ENCODE measurements at places on chromosomes 3 and 15. TPM values are rescaled to one million over a fixed set of nuclear protein-coding genes. Genes with fewer than 3 reads are reported as not detected.

Gene GAP43
- 1.1 TPM for total RNA-seq

Gene AHSG
- total RNA-seq: not detected

Gene P2RY14
- total RNA-seq: 1.8 TPM

Gene KCNAB1
- 2.3 TPM for total RNA-seq

Gene IQCF5
- not detected for total RNA-seq

Gene EPHB1
- total RNA-seq: 1.4 TPM

GRCh38 chr3:134445095-134445494 lies 40.7 kb downstream of the ANAPC13 start:
- no peak for DNase-seq

DNA sequence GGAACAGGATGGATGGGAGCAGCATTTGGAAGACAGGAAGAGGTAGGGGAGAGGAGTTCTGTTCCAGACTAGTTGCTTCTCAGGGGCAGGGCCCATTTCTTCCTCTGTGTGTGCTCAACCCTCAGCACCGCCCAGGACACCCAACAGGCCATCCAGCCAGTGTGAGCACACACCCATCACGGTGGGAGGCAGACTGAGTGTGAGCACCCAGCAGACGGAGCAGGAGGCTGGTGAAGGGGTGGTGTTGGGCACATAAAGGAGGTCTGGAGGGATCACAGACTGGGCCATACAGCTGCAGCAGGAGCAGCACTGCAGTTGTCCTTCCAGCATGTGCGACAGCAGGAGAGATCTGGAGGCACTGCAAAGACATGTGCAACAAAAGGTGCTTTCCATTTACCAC lies 88.4 kb upstream of the PLXNA1 start:
- DNase-seq: no peak

DNA sequence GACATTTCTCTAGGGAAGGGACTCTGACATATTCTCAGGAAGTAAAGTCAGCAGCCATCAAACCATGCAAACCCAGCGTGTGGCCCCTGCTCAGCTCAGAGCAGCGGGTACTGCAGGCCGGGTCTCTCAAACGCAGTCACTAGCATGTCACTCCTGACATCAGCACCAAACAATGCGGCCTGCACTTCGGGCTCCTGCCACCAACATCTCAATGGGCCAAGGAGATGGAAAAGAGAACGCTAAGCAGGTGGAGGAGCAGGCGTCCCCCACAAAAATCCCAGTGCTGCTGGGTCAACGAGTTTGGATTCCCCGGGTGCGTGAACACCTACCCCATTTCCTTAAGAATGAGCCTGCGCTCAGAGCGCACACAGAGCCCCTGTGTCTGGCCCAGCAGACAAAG lies 9.9 kb upstream of the SPTBN5 start:
- no peak for DNase-seq

GRCh38 chr3:133404920-133405319 lies 5.1 kb downstream of the BFSP2 start:
- no peak for DNase-seq

- no peak for DNase-seq
These were observed 401.8 kb downstream of the SHQ1 start for GRCh38 chr3:72446218-72447058.

DNA sequence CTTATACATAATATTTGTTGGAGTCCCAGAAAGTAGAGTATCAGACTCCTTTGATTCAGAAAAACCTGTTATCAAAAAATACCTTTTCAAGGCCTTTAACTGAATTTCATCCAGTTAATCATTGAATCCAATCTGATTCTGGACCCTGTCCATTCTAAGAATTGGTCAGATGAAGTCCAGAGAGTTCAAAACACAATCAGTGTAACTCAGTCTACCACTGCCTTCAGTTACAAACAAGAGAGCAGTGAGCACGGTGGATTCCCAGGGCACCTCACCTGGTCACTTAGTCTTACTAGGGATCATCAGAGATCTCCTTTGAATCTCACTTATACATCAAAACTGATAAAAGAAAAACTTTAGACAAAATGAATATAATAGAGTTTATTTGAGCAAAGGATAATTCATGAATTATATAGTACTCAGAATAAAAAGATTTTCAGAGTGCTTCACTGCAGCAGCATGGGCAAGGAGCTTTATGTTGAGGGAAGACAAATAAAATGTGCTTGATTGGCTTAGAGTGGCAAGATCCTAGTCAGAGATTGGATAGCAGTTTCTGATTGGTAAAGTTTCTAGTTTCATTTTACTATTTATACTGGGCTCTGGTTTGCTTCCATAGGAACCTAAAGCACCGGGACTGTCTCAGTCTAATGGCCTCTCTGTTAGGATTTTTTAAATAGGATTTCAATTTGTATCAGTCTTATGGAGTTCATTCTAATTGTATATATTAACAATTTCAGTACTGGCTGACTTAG lies 474.9 kb upstream of the GOLIM4 start:
- no peak for DNase-seq

DNA sequence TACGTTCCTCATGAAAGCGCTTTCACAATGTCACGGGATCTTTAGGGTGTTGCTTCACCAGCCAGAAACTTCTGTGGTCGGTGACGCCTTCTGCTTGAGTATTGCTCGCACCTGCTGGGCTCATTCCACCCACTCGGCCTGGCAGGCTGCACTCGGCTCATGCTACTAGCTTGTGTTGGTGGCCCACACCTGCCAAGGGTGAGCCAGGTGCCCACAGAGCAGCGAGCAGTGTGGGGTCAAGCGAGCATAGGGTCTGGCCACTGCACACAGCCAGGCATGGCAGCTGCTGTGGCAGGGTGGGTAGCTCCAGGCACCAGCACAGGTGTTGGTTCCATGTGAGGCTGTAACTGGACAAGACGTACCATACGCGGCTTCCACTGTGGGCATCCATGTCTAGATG lies 202.9 kb upstream of the CADM2 start:
- DNase-seq: no peak

- DNase-seq: no peak
These were observed 120.8 kb downstream of the RPL22L1 start for GRCh38 chr3:170749185-170749584.

DNA sequence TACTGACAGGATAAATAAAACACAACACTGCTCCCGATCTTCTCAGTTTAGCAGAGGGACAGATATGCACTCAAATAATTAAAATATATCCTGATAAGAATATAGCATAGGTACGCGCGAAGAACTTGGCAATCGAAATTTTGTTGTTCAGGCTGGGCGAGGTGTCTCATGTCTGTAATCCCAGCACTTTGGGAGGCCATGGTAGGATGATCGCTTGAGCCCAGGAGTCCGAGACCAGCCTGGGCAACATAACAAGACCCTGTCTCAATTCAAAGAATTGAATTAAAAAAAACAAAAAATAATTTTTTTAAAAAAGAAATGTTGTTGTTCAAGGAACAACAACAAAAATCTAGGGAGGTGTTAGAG lies 7.6 kb downstream of the B2M start:
- no peak for DNase-seq

DNA sequence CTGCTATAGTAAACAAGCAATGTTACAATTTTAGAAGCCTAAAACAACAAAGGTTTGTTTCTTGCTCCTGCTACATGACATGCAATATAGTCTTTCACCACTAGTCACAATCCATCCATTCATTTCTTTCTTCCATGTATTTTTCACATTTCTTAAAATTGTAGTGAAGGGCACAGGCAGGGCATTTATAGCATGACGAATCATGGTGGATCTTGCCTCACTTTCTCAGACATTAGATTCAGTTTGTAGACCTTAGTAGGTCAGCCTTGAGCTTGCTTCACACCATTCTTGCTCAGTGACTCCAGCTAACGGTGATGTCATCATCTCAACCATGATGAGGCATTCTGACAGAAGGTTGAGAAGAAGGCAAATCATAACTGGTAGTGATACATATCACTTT lies 546.8 kb downstream of the TBL1XR1 start:
- DNase-seq: no peak

DNA sequence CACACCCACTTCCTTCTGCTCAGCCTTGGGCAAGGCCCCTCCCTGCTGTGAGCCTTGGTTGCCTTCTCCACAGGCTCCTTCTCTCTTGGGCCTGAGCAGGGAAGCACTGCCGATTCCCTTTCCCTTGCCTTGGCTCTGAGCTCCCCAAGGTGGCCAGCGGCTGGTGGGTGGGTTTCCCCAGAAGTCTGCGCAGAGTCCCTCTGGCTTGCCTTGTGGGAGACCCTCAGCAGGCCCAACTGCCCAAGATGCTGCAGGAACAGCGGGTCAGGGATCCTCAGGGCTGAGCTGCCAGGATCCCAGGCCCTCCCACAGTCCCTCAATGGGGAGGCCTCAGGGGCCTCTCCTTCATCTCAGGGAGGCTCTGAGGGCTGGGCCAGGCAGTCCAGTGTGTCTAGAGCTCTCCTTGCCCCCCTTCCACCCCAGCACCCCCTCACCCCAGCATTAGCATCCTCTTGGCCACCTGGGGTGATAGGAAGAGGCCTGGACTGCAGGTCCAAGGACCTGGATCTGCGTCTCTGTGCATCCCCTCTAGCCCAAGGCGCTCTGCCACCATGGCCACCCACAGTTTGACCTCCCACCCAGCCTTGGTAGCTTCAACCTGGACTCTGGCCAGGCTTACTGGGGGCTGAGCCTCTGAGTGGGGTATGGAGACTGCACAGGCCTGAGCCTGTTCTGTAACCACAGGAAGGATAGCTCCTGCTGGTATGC lies 68.6 kb downstream of the EXOG start:
- no peak for DNase-seq

GRCh38 chr3:159583662-159584061 lies 405.0 kb upstream of the IL12A start:
- DNase-seq: no peak

GRCh38 chr3:122260206-122260605 lies 64.8 kb upstream of the CSTA start:
- DNase-seq: no peak

DNA sequence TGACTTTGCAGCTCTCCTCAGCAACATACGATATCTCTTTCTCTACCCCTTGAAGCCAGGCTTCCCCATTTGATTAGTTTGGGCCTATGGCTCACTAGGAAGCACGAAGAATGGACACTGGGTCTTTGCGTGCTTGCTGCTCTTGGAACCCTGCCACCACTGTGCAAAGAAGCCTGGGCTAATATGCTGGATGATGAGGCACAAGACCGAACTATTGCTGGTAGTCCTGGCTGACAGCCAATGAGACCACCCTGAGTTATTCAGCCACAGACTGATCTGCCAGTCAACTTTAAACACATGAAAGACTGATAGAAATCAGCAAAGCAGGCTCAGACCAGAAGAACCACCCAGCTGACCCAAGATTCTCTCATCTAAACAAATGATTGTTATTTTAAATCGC lies 250.3 kb downstream of the CBLB start:
- DNase-seq: no peak

DNA sequence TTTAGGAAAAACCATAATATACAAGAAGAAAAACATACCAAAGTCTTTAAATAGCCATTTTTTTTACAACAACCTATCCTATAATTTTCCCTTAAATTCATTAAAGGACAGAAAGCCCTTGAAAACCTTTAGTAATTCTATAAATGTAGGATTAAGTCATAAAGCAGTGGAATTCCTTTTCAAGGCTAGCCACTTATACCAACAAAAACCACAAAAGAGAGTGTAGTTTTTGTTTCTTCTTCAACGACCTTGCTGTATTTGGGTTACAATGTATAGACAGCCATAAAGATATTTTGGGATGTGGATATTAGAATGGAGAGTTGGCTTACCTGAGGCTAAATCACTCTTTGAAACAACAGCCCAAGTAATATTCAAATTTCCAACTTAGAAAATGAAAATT lies 296.6 kb upstream of the CDIN1 start:
- DNase-seq: no peak

DNA sequence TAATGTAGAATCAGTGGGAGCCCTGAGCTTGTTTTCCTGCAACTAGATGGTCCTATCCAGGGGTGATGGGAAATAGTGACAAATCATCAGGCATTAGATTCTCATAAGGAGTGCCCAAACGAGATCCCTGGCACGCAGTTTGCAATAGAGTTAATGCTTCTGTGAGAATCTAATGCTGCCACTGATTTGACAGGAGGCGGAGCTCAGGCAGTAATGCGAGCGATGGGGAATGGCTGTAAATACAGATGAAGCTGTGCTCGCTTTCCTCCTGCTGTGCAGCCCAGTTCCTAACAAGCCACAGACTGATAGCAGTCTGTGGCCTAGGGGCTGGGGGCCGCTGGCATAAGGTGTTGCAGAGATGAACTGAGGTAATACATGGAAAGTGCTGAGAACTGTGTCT lies 28.3 kb upstream of the TMEM42 start:
- no peak for DNase-seq

DNA sequence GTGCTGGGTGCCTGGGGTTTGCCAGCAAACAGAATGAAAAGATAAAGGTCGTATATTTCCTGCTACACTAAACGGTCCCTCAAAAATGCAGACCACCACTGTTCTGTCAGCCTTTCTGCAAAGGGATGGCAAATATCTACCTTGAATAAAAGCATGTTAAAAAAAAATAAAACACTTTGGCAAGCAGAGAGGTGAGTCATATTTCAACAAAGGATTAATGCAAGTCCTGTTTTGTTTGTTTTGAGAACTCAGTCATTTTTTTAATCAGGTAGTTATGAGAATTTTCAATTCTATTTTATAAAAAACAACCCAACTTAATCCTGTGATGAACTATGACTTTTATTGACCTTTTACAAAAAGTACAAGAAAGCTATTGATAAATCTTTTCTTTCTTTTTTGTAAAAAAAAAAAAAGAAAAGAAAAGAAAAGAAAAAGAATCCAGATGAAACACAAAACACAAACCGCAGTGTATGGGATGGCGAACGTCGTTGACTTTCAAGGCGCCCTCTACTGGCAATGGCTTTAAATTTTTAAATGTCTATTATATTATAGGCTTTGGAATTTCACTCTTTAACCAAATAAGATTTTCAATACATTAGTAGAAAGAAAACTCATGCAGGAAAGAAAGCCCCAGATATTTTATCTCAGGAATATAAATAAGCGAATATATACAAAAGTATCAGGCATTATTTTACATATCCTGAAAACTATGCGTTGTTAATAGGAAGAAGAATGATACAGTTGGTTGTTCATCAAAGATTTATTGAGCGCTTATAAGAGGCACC lies 87.8 kb downstream of the NCEH1 start:
- DNase-seq: no peak

- no peak for DNase-seq
These were observed 38.1 kb upstream of the TMC3 start for GRCh38 chr15:81411969-81412633.

DNA sequence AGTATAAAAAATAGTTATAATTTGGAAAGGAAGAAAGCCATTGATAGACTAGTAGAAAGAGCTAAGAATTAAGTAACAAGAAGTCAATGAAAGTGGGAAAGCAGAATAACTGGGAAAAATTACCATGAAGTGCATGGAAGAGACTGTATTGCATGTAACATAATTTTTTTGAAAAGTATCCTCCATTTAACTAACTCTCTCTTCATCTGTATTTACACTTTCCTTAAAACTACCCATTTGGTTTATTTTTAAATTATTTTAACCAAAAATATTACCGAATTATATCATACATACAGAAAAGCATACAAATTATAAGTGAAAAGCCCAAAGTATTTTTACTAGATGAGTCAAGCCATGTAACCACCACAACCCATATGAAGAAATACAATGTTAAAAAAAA lies 1009.9 kb upstream of the SEMA6D start:
- no peak for DNase-seq

DNA sequence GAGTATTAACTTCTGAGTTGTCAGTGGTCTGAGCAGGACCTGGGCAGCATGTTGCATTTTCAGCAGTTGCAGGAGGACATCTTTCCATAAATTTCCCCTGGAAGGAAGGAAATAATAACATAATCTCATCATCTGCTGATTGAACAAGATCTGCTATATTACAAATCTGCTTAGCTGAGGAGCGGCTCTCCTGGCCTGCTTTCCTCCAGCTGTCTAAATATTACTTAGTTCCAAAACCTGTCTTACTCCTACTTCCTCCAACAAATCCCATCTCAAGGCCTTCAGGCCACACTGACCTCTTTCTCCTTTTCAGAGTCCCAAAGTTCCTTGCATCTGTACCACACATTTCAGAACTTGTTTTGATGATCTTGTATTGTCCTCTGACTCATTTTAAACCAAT lies 364.4 kb upstream of the MCTP2 start:
- no peak for DNase-seq
